ENCODE measurements at places on chromosomes 1 and 21.

DNA sequence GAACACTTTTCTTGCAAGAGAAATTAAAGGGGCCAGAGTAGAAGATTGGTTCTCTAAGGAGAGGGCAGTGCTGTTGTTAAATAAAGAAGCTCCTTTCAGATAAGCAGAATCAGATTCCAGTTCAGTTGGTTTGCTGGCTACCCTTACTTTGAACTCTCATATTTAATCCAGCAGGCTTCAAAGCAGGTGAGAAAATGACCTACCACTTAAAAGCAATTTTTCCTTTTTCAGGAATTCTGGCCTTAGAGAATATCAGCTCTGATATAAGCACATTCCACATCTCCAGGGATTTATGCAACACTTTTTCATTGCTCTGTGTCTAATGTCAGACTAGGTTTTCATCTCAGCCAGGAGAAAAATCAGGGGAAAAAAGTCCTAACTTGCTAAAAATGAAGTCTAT is 28.7 kb downstream of the WNT2B start:
- no peak for DNase-seq

DNA sequence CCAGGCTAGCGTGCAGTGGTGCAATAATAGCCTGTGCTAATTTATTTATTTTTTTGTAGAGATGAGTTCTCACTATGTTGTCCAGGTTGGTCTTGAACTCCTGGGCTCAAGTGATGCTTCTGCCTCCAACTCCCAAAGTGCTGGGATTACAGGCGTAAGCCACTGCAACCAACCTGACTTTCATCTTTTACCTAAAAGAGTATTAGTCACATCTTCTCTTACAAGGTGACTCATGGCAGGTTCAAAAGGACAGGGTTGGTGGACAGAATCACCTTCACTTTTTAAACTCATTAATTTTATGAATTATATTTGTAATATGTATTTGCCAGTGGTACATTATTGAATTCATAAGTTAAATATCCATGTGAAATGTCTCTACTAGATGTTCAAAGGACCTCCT is 18.1 kb downstream of the JAM2 start:
- no peak for DNase-seq

GRCh38 chr1:226618380-226618779 is 69.8 kb downstream of the STUM start:
- no peak for DNase-seq

- DNase-seq: no peak
Measured at GRCh38 chr1:54766726-54767125, 2.4 kb upstream of the PARS2 start.

GRCh38 chr1:60655679-60656355 is 426.5 kb upstream of the NFIA start:
- DNase-seq: no peak

DNA sequence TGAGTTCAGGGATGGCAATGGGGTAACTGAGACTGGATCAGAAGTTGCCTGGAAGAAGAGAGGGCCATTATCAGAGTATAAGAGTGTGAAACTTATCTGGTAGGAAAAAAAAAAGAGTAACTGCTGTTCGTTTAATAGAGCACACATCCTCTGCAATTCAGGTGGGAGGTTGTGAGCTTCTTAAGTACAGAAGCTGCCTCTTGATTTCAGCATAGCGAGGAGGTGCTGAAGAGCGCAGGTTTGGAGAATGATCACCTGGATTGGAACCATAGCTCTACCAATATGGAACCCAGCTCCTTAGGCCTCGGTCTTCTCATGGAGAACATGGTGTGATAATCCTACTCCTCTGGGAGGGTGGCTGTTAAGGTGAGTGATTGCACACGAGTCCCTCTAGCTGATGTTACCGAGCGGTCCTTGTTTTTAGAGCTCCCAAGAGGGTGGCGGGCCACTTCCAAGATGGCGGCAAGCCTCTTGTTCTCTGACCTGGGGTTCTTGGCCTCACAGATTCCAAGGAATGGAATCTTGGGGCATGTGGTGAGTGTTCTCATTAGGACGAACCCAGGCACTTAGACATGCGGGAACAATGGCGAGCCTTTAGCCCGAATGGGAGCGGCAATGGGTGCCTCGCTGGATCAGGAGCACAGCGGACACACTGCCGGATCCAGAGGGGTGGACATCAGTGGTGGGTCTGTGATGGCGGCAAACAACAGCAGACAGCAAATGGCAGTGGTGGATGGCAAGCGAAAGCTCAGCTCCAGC is 3.3 kb upstream of the MX1 start:
- DNase-seq: no peak

GRCh38 chr1:160741092-160741501 is 2.0 kb downstream of the SLAMF7 start:
- DNase-seq: no peak

GRCh38 chr1:17773591-17774326 is 18.6 kb downstream of the ACTL8 start:
- DNase-seq: no peak

GRCh38 chr1:193275773-193276172 is 89.4 kb upstream of the B3GALT2 start:
- DNase-seq: no peak

GRCh38 chr1:205243350-205244191 is 15.8 kb downstream of the TMCC2 start:
- no peak for DNase-seq

DNA sequence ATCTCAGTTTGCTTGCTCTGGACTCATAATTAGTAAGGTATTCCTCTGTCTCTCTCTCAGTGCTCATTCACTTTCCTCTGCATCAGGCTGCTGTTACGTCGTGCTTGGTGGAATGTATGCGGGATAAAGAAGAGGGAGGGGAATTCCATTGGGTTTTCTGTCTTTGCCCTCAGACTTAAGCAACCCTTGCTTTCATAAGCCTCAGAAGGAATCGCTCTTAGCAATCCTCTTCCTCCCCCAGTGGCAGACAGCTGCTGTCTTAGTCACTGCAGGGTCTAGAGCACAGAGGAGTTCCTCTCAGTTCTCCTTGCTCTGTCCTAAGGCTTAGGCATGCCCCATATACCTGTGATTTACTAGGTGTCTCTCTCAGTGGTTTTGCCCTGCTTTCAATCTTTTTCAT is 19.1 kb upstream of the NTMT2 start:
- DNase-seq: peak; percentile 92

DNA sequence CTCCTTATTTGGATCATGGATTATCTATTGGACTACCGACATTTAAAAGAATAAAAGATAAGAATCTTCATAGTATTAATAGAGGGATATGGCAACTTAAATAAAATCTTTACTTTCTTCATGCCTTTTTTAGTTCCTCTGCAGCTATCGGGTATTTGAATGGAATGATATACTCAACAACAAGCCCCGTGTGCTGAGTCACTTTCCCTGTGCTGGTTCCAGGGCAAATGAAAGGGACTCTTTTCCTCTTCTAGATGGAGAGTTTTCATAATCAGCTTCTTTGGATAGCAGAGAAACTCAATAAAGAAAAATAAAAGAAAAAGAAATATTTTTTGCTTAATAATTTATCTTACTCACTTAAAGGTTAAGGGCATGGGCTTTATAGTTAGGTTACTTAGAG is 213.7 kb downstream of the LRRC40 start:
- no peak for DNase-seq

- no peak for DNase-seq
Measured at GRCh38 chr1:29452463-29453230, 216.3 kb downstream of the PTPRU start.

GRCh38 chr1:52659356-52659755 is 26.4 kb downstream of the SHISAL2A start:
- DNase-seq: no peak

DNA sequence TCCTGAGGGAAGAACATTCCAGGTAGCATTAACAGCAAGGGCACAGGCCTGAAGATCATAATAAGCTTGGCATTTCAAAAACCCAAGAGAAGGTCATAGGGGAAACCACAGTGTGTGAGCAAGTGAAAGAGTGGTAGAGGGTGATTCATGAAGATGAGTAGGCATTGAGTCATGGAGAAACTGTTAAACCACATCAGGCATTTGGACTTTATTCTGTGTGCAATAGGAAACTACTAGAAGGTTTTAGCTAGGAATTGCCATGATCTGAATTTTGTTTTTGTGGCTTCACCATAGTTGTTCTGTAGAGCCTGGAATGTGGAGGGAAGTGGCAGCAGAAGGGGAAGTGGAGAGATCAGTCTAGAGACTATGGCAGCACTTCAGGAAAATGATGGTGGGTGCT is 359.0 kb upstream of the PTBP2 start:
- DNase-seq: peak; percentile 96

- no peak for DNase-seq
Measured at GRCh38 chr1:67479146-67479891, 49.1 kb upstream of the SERBP1 start.

- no peak for DNase-seq
Measured at GRCh38 chr1:51380936-51381335, 50.6 kb upstream of the TTC39A start.

GRCh38 chr21:33185852-33186251 is 43.9 kb upstream of the IFNAR2 start:
- no peak for DNase-seq

- no peak for DNase-seq
Measured at GRCh38 chr1:147567594-147568381, 26.5 kb downstream of the BCL9 start.

- no peak for DNase-seq
Measured at GRCh38 chr1:234230414-234230862, 142.8 kb upstream of the COA6 start.

DNA sequence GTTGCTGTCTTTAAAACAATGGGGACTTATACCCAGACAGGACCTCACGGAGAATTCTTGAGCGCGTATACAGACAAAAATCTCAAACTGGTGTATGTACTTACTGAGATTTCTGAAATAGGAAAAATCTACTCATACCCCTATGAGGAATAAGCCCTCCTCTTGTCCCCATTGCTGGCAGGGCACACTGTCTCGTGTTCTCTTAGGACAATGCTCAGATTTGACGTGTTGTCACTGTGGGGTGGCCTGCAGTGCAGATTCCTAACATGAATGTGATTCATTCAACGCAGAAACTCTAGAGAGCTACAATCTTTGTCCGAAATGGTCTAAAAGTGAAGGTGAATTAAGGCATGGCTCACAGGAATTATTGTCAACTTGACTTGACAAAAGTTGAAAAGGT is 31.1 kb upstream of the PDE9A start:
- DNase-seq: no peak

DNA sequence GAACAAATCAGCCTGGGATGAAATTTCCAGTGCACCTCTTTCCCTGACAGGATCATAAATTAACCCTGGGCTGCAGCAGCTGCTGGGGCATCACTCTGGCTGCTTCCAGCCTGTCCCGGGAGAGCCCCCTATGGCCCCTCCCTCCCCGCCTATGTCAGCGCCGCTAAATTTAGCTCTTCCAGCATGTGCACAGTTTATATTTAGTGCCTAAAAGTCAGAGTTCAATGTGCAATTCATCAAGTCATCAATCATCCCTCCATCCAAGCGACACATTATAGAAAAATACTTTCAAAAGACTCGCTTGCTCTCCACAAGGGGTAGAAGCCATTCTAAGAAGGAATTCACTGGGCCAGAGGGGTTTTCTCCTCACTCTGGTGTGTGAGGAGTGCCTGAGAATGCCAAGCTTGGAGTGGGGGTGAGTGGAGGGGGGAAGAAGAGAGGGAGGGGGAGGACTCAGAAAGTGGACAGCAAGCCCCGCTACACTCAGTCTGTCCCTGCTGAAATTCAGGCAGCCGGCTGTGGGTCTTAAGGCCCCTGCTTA is 37.4 kb downstream of the XCL1 start:
- peak; percentile 41 for DNase-seq

GRCh38 chr1:224727351-224728289 is 111.5 kb downstream of the CNIH3 start:
- peak; percentile 62 for DNase-seq

GRCh38 chr1:31689854-31690253 is 14.0 kb downstream of the COL16A1 start:
- DNase-seq: peak; percentile 78
